Neural crest cell (in vitro differentiated cells): ENCODE measurements at places on chromosomes 3 and 15. TPM values are rescaled to one million over a fixed set of nuclear protein-coding genes. Genes with fewer than 3 reads are reported as not detected.

GRCh38 chr3:71978150-71978721, 193.3 kb upstream of the PROK2 start:
- H3K27me3 ChIP-seq: peaks cover 24% of the 10 kb centered on the region
- no peak for DNase-seq
- H3K36me3 ChIP-seq: peaks cover 2% of the 10 kb centered on the region
- no peak overlapping the region for H3K4me3 ChIP-seq
- peaks cover 3% of the 10 kb centered on the region for H3K4me1 ChIP-seq

DNA sequence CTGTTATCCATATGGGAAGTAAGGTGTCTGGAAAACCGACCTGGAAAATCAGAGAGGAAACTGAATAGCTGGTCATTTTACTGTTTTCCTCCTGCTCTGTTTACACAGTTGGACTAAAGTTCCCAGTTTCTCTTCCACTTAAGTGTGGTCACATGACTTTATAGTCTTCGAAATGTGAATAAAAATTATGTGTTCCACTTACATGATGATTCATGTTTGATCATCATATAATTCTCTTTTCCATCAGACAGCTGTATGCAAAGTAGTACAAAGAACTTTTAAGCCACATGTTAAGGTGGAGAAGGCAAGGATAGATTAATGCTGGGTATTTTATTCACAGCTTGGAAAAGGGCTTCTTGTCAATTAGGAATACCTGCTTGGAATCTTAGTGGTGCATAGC, 525.5 kb upstream of the BCHE start:
- no peak overlapping the region for H3K27ac ChIP-seq
- H3K4me1 ChIP-seq: no peaks in the 10 kb centered on the region
- no peaks in the 10 kb centered on the region for H3K36me3 ChIP-seq
- no peak overlapping the region for H3K4me3 ChIP-seq

DNA sequence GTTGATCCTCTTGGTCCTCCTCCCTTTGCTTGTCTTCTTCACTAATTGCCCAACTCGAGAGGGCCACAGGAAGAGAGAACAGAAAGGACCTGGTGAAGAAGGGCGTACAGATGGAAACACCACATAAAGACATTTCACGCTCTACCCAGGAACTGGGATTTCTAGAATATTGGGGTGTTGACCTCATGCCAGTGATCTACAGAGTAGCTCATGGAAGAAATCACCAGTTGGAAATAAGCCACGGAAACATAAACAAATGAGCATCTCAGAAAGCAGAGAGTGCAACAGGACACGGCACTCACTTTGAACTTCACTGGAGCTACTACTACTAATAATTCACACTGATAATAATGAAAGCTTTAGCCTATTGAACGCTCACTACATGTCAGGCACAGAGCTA, 84.6 kb upstream of the ARHGEF3 start:
- H3K36me3 ChIP-seq: no peaks in the 10 kb centered on the region
- H3K27ac ChIP-seq: no peak overlapping the region
- H3K27me3 ChIP-seq: no peaks in the 10 kb centered on the region
- H3K4me3 ChIP-seq: no peak overlapping the region
- no peak for DNase-seq

DNA sequence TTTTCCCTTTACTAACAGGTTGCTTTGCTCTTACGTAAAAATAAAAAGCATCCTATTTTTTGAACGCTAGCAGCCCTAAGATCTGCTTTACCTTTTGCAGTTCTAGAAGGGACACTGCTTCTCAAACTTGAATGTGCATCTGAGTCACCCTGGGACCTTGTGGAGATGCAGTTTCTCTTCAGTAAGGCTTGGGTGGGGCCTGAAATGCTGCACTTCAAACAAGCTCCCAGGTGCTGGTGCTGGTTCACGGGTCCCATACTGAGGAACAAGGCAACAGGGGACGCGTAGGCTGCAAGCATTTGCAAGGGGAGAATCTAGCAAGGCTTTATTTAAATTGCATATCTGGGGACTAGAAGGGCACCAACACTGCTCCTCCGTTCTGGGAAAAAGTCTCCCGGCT, 30.0 kb downstream of the MB21D2 start:
- H3K4me3 ChIP-seq: no peak overlapping the region
- no peak for DNase-seq
- peaks cover 29% of the 10 kb centered on the region for H3K4me1 ChIP-seq

The SNX22 gene
- 12.7 and 12.9 TPM in 2 replicates for total RNA-seq

The NTRK3 gene
- 1.1 and 2.3 TPM in 2 replicates for total RNA-seq

The PAK6 gene
- total RNA-seq: 0.28 and 0.93 TPM in 2 replicates

The ZNF717 gene
- 10.6 and 11.2 TPM in 2 replicates for total RNA-seq
